ENCODE measurements at places on chromosomes 2 and 18.

DNA sequence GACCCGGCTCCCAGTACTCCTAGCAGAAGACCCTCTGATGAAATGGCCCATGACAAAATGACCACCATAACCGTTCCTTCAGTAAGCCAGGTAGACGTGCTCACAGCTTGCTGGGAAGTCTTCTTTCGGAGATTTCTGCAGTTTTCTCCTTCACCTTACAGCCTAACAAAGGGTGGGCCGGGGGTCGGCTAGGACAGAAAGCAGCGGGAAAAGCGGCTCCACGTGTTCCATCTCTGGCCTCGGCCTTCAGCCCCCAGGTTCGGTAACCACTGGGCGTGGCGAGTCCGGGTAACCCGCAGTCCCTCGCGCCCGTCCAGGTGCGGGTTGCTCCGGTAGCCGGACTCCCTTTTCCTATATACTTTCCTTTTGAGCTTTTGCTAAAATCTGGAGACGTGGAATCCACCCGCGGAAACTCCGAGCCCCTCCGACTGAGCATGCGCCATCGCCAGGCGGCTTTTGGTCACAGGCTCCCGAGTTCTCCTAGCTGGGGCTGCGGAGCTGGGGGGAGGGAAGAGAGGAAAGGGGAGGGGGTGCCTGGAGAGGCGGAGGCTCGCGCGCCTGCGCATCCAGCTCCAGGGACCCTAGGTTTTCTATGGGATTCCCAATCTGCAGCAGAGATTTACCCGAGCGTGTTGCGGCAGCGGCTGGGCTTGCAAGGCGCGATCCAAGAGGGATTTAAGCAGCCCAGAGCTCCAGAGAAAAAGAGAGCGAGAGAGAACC lies at the start of gene VSNL1:
Gene VSNL1, plus strand, starts transcription at position 604 of the 720 bp plus-strand sequence. CDS start 51,379 bp downstream, outside the sequence.
- peak; percentile 73 for ATAC-seq

- no peak for ATAC-seq
Measured at GRCh38 chr18:70156886-70157285, 48.6 kb downstream of the RTTN start.

- ATAC-seq = no peak
Measured at GRCh38 chr2:183219888-183220287, 95.6 kb downstream of the NUP35 start.

- ATAC-seq = peak; percentile 63
Measured at GRCh38 chr2:10042301-10043161, 819 bp upstream of the KLF11 start.

- ATAC-seq = no peak
Measured at GRCh38 chr2:112936927-112937232, 25.9 kb downstream of the IL37 start.

DNA sequence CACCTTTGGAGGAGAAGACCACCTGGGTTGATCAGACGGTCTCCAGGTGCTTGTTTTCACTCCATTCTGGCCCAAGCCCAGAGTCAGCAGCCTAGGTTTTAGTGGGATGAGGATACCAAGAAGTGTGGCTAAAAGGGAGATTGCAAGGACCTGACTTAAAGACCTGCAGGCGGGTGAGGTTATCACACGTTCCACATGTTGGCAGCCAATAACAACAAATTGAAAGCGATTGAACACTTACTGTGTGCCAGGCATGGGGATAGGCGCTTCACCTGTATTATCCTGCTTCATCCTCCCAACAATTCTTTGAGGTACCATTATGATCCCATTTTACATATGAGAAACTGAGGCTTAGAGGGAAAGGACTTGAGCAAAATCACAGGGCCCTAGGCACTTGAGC lies 5.0 kb downstream of the ARL4C start:
- ATAC-seq = no peak

DNA sequence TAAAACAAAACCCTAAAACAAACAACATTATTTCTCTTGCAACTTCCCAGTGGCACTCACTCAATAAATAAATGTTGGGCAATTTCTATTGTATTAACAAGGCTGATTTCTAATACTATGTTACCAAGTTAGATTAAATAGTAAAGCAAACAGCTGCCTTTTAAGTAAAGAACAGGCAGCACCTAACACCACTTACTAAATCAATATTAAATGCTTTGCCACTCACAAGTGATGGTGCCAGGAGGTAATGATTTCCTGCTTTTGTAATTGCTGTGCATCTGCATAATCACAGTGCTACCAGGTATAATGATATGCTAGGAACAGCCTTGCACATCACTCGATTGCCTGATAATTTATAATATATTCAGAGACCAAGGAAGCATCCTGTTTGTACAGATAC lies 276.5 kb downstream of the NBAS start:
- ATAC-seq = no peak

DNA sequence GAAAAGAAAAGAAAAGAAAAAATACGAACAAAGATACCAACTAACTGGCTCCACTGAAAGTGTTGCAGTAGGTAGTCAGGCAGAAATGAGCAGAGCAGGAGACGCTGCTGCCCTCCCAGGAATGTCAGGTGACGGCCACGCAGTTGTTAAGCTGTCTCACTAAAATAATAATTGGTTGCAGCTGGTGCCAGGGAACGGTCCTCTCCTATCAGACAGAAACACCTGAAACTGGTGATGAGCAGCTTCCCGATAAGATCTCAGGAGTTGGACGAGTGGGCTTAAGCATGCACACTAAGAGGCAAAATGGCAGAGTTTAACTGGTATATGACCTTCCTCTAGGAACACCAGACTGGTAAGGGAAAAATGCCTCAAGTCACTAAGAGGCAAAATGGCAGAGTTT lies 611.1 kb downstream of the ZEB2 start:
- ATAC-seq = no peak

DNA sequence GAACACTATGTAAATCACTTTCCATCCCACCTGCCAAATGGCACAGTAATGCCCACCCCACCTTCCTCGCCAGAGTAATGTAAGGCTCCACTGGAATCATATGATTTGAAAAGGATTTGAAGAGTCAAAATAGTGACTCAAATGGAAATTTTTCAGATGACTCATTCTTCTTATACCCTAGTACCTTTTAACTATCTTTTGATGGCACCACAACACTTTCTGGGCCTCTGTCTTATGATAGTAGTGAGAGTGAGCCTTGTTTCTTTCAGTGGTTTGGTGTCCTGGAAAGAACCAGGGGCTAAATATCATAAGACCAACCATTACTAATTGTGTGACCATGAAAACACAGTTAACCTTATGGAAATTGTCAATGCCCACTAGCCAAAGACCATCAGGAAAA lies 235.4 kb upstream of the SLC14A2 start:
- ATAC-seq = no peak

DNA sequence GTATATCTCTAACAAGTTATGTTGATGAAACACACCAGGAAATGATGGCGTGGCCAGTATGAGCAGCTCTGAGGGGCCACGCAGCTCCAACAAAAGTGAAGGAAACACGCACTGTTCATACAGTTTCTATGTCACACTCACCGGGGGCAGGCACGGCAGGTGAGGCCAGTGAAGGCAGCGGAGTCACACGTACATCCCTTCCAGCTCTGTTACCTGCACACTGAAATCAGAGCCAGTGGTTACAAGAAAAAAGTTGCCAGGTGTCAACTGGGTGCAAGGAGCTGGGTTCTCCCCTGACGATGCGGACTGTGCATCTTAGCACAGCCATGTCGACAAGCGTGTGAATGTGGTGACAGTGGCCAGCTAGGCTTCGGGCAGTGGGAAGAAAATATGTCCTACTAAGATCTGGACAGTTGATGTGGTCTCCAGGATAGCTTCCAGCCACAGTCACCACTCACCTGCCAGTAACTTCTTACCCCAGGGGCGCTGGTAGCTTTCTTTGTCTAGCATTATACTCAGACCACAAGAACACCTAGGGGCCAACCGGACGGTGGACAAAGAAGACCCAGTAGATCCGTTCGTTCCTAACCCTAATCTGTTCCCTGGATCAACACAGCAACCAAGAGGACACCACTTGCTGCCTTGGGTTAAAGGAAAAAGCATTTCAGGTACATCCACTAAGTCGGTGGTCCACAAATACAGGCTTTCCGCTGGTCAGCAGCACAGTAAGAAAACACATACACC lies 10.1 kb downstream of the HJURP start:
- ATAC-seq = no peak

GRCh38 chr18:13302457-13303225 lies 84.1 kb downstream of the LDLRAD4 start:
- ATAC-seq = no peak

DNA sequence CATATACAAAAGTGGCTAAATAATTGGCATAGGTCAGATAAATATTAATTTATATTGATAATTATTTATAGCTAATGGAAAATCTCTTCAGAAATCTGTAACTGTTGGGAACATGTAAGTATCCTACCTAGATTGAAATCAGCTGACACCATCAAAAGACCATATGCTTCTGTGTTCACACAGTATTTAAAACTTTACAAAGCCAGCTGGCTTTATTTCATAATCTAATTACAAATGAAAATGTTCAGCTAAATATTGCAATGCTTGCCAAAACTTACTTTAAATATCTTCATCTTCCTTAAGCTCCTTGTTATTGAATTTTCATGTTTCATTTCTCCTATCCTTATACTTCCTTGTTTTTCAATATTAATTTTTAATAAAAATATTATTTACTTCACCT lies 190.9 kb upstream of the DOK6 start:
- ATAC-seq = no peak

DNA sequence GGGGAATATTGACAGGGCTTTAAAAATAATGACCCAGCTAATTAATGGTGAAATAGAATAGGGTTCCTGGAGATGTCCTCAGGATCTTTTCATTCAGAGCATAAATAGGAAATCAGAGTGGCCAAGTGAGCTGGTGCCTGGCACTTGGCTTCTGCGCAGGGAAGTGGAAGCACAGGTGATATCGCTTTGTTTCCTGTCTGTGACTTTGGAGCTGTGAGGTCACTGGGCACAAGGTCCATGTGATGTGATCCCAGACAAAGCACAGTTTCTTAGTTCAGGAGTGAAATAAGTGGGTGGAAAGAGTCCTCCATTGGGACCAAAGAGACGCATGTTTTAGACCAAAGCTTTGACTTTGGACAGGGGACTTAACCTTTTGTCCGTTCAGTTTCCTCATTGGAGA lies 338.3 kb downstream of the CYRIA start:
- no peak for ATAC-seq

- no peak for ATAC-seq
Measured at GRCh38 chr2:235598532-235599531, 105.0 kb downstream of the AGAP1 start.

DNA sequence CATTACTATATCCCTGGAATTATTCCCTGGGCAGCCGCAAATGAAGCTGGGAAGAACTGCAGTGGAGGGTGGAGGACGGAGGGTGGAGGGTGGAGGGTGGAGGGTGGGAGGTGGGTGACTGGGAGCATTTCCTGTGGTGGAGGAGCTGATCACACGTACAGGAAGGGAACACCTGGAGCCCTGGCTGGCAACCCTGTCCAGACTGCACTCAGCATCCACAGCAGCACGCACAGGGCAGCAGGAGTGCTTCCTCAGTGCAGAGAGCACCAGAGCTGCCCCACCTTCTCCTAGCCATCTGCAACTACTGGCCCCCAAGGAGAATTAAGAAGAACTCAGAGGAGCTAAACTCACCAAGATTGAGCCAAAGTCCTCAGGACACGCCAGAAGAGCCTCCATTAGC lies 249.9 kb downstream of the EIPR1 start:
- ATAC-seq = no peak

- ATAC-seq = no peak
Measured at GRCh38 chr2:31419386-31419785, 4.8 kb upstream of the XDH start.

- peak; percentile 25 for ATAC-seq
Measured at GRCh38 chr2:238985931-238986446, 138.1 kb downstream of the TWIST2 start.

- ATAC-seq = no peak
Measured at GRCh38 chr2:238525990-238526389, 99.3 kb downstream of the ASB1 start.

- ATAC-seq = no peak
Measured at GRCh38 chr2:163207693-163208370, 369.3 kb upstream of the KCNH7 start.

DNA sequence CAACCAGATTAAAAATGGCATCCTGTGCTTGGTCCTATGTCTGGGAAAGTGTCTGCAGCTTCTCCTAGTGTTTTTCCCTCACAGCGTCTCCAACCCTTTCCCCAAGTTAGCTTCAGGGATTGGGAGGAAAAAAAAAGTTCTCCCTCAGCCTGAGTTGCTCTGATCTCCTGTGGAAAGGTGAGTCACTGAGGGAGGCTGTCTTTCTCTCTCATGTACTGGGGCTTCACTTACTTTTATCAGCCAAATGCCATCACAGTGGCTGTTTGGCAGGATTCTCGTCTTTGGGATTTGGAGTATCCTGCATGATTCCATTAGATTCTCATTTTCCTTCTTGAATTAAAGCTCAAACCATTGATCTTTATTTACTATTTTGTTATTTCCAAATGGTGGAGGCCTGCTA lies 18.1 kb downstream of the GTF2A1L start:
- ATAC-seq = no peak

GRCh38 chr2:66432801-66433694 lies 1.9 kb upstream of the MEIS1 start:
- ATAC-seq = peak; percentile 82

DNA sequence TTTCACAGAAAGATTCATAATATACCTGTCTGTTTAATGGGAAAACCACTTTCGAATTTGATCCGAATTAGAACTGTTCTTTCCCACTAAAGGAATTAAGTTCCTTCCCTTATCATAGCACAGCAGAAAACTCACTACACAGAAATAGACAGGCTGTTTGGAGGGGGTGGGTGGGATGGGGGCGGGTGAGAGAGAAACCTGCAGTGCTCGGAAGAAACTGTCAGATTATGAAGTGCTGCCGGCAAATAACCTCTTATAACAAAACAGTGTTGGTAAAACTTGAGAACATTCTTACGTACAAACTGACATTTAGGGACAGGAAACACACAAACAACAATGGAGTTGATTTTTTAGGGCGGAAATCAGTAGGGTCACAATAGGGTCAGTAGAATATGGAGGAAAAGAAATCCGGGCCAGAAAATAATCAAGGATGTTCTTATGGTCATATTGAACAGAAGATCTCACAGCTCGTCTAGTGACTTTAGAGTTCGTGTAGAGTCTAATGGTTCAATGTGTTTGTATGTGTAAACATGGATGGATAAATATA lies 756.0 kb upstream of the LRATD1 start:
- no peak for ATAC-seq

DNA sequence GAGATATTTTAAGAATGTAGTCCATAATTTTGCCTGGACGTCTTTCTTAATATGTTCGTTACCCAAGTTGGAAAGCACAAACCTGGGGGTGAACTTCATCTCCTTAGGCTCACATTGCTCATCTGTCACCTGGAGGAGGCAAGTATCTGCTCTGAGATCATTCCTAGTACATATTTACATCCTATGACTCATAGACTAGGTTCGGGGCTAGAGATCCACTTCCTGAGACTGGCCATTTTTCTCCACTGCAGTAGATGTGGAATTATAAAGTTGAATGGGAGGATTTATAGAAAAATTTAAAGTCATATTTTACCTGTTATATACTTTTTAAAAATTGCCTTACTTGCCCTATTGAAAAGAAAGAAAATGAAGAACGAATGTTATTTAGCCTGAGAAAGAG lies 77.5 kb upstream of the PROKR1 start:
- no peak for ATAC-seq

- no peak for ATAC-seq
Measured at GRCh38 chr2:70330476-70330875, 28.6 kb upstream of the FAM136A start.
